ENCODE measurements at places on chromosomes 4 and X.

DNA sequence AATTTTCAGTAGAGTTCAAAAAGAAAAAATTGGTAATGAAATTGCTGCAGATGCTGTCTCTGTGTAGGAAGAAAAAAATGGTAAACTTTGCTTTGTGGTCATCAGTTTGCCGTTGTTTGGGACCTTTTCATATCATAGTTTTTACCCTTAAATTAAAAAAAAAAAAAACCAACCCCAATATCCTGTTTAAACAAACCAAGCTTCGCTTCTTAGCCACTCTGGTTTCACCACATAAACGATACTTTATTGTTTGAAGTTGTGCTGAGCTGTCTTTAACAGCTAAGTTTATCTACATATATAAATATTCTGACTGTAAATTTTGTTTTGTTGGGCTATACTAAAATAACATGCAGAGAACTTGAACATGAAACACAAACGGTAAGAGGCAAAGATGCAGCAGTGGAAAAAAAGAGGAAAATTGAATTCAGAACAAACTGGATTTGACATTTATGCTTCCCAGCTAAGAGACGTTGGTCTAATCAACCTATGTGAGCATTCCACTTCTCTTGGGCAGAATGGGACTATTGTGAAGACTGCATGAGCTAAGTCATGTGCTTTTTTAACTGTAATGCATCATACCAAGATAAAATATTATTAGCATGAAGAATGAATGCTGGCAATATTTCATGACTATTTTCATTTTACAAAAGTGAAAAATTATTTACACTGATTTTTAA lies 15.7 kb upstream of the H2AZ1 start:
- DNase-seq: no peak

- DNase-seq: no peak
These were observed 391.0 kb downstream of the SPRY1 start for GRCh38 chr4:123787512-123788080.

GRCh38 chr4:7040765-7041164 lies 2.4 kb upstream of the TADA2B start:
- DNase-seq: no peak

DNA sequence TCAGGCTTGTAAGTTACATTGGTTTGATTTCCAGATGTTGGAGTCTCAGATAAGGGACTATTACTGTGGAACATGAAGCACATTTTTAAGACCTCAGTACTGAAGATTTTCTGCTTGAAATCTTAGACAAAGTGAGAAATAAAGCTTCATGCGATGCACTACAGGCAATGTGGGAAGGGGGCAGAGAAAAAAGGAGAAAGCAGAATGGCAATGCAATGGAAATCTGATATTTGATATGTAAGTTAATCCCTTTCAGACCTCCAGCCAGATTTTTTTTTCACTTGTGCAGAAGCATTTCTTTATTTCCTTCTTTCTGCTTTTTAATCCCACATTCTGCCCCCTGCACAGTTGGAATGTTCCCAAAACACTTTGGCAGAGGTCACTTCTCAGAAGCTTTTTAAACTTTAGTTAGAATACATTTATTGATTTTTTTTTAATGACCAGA lies 174.3 kb downstream of the ADGRL3 start:
- no peak for DNase-seq

DNA sequence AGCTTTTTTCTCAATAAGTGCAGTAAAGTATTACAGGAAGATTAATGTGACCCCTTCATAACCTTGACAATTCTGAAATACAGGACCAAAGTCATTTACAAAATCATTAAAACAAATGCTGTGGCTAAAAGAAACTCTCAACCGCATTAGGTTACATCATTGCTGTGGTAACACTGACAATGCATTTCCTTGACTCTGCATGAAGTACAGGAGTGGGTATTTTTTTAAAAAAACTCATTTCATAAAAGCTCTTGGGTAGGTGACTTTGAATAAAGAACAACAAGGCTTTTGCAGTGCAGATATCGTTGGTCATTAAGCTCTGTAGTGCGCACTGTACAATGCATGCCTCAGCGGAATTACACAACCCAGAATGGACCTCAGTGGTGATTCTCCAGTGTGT lies 23.4 kb upstream of the XK start:
- DNase-seq: no peak
